ENCODE measurements at places on chromosomes 13 and 19.

DNA sequence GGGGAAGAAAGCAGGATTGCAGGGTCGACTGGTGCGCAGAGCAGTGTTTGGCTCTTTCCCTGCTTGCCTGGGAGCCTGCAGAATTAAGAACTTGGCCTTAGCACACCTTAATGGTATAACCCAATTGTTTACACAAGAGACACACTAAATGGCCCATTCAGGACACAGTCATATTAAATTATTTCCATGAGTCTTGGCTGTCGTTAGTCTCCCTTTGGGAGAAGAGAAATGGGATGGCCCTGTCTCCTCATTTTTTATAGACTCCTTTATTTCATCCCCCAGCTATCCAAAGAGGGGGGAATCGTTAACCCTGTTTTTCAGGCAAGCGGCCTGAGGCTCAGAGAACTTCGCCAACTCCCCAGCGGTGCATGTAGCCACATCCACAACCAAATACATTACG, 282.5 kb downstream of the SUCLA2 start:
- DNase-seq = no peak

GRCh38 chr13:24304620-24305019, 4.8 kb upstream of the C1QTNF9 start:
- DNase-seq = no peak

DNA sequence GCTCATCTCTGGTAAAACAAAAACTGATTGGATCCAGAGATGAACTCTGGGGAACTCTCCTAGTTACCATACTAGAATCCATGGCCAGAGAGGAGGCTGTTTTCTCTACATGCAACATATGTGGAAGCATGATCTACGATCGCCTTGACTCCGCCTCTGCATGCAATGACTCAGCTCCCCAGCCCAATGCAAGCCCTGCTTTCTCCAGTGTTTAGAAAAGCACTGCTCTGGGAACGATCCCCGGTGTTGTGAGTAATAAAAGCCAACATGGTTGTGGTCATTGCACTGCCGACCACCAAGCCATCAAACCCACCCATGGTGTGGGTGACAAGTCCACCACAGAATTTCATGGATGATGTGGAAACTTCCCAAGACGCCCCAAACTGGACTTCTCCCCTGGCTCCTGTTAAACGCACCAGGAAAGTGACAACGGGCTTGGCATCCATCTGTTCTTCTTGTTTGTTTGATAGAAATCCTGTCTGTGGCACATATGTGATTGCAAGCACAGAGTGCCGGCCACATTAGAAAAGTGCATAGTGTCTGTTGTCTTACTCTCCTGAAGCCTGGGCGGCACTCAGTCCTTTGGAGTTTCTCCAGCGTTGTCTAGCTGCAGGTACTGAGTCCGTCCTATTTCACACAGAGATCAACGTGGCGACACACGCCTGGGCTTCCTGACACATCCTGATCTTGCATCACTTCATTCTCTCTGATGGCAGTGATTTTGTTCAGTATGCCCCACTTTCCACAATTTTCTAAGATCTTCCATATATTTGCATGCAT, 36.4 kb upstream of the VSTM2B start:
- DNase-seq = no peak

GRCh38 chr13:51270623-51271415, 48.6 kb downstream of the FAM124A start:
- no peak for DNase-seq

DNA sequence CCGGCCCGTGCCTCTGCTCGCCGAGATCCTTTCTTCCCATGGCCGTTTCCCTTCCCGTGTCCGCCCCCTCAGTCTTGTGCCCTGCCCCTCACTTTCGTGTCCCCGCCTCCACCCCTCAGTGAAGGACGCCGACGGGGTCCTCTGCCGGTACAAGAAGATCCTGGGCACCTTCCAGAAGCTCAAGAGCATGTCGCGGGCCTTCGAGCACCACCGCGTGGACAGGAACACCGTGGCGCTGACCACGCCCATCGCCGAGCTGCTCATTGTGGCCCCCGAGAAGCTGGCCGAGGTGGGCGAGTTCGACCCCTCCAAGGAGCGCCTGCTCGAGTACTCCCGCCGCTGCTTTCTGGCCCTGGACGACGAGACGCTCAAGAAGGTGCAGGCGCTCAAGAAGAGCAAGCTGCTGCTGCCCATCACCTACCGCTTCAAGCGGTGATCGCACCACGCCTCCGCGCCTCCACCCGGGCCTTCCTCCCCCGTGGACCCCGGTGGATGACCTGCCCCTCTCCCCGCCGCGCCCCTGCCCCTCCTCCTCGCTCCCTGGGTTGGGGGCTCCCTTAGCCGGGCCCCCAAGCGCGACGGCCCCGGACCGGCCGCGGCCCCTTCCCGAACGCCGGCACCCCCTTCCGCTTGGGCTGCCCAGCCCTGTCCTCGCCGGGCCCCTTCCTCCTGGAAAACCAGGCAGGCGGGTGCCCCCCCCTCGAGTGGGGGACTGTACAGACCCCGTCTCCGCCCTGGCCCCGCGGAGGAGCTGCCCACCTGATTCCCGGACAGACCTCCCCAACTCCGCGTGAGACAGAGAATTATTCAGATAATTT, 2.3 kb upstream of the U2AF2 start:
- DNase-seq = no peak

GRCh38 chr19:49692147-49692506, 1.2 kb downstream of the CPT1C start:
- no peak for DNase-seq

- DNase-seq = no peak
These were observed 2.7 kb downstream of the OR10H2 start for GRCh38 chr19:15730538-15730937.

DNA sequence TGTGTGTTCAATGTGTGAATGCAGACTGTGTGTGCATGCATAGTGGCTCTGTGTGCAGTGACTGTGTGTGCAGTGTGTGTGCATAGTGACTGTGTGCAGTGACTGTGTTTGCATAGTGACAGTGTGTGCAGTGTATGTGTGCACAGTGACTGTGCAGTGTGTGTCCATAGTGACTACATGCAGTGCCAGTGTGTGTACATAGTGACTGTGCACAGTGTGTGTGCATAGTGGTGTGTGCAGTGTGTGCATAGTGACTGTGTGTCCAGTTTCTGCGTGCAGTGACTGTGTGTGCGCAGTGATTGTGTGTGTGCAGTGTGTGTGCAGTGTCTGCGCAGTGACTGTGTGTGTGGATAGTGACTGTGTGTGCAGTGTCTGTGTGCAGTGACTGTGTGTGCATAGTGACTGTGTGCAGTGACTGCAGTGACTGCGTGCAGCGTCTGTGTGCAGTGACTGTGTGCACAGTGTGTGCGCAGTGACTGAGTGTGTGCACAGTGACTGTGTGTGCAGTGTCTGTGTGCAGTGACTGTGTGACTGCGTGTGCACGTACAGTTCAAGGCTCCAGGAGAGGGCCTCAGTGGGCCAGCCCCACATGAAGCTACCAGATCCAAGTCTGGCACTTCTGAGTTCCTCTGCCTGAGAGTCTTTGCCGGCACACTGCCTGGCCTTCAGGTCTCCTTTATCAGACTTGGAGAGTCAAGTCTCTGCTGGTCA, 90.3 kb downstream of the IER2 start:
- no peak for DNase-seq

DNA sequence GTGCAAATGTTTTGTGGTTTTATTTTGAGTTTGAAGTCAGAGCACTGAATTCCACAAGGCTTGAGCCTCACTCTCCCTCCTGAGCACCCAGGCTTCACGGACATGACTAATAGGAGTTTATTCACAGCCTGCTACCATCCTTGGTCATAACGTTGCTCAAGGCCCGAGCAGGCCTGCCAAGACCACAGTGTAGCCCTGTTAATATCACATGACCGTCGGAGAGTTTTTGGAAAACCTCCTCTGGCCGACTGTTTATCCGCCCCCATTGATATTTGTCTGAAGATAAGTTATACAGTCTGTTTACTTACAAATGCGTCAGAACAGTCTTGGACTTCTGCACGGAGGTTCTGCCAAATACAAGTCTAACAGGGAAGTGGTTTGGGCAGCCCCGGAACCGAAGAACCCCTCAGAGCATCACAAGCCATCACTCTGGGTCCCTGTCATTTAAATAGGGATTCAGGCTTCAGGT, 89.9 kb downstream of the COL4A2 start:
- DNase-seq = peak; percentile 99

DNA sequence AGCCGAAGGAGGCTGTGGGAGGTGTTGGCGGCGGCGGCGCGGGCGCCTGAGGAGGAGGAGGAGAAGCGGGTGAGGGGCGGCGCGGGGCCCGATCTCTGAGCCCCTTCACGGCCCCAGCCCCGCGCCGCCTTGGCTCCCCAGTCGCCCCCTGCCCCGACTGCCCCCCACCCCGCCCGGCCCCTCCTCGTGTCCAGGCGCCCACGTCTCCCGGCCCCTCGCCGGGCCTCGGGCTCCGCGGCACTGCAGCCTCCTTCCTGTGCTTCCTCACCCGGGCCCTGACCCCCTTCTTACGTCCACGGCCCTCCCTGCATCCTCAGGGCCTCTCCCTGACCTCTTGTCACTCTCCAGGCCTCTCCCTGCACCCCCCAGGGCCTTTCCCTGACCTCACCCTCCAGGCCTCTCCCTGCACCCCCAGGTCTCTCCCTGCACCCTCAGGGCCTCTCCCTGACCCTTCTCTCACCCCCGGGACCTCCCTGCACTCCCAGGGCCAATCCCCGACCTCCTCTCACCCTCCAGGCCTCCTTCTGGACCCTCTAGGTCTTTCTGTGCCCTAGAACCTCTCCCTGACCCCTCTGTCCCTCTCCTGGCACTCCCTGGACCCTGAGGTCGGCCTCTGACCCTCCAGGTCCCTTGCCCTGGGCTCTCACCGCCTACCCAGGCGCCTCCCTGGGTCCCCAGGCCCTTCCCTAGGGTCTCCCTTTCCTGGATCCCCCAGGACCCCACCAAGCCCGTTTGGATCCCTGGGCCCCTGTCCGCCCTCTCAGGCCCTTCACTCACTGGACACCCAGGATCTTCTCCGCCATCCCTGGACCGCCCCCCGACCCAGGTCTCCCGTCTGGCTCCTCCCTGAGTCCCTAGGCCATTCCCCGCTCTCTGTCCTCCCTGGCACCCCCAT, 460 bp downstream of the KMT5C start:
- DNase-seq = peak; percentile 40

- no peak for DNase-seq
These were observed 28.9 kb downstream of the AP2S1 start for GRCh38 chr19:46821512-46822409.

DNA sequence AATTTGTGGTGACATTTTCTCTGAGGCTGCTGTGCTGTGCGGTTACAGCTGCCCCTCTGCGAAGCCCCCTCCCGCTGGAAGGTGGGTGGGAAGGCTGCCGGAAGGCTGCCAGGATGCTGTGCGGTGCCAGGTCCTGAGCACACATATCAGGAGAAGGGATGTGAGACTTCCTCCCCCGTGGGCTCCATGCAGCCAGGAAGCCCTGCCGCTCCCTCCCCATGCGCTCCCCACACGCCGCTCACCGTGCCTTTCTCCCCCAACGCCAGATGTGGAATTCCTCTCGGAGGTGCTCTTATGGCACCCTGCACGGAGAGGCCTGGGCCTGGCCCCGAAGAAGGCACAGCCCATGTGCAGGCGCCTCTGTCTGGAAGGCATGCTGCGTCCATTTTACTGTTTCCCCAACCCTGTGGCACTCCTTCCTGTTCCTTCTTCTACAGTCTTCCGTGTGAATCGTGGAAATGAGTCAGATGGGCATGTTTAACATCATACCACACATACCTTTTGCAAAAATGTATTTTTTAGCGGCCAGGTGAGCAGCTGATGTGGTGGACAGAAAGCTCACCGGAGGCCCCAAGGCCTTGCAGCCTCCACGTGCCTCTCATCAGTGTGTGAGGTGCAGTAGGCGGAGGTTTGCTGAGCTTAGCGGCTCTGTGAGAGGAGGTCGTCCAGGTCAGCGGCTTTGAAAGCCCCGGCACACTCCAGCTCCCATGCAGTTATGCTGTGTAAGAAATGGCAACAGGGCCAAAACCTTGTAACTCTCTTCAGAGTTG, 88.0 kb downstream of the ATP11A start:
- no peak for DNase-seq

DNA sequence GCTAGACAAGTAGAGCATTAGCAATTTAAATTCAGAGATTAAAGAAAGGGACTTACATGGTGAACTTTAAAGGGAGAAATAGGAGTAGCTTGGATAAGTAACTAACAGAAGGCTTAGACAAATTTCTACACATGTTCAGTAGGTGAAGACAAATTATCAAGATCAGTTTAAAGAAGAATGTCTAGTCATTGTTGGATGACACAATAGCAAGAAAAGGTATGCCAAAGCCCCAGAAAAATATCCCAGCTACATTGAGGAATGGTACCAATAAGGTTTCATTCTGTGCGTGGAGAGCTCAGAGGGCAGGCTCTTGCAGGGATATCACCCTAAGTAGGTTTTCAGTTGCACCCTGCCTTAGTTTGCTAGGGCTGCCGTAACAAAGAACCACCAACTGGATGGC, 3.5 kb upstream of the STK24 start:
- DNase-seq = no peak

DNA sequence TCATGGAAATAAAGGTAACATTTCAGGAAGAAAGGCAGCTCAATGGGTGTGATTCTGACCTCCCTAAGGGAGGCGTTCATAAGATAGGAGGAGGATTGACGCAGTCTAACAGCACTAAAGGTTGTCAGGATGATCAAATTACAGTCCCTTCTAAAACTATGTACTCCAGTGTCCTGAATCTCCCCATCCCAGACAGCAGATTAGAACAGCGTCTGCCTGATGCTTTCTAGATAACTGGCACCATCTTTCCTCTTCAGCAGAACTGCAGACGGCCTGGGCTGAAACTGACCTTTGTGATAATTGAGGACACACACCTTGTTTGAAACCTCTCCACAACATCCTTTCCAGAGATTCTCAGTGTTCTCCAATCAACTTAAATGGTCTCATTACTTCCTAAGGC, 25.5 kb upstream of the SACS start:
- DNase-seq = no peak

DNA sequence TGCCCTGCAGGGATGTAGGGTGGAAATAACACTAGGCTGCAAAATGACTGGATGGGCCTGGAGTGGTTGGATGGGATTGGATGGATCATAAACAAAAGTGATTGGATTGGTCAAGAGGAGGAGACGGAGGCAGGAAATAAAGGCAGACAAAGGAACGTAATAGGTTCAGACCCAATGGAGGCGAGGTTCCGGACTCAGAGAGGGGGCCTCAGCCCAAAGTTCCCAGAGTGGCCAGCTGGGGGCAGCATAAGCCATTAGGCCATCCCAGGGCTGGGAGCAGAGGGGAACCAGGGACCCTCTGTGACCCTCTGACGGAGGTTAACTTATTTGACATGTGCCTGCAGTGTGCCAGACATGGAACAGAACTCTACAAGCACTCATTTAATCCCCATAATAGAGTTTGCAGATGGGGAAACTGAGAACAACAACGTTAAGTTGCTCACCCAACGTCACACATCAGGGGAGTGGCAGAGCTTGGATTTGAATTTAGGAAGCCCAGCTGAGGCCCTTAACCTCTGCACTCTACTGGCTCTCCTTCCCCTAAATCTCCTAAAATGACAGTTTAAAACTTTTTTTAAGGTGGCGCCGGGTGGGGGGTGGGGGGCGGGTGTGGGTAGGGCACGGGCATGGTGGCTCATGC, 15.3 kb upstream of the MAP1S start:
- DNase-seq = peak; percentile 56

GRCh38 chr13:33119022-33119781, 103.0 kb downstream of the KL start:
- DNase-seq = no peak

- no peak for DNase-seq
These were observed 42.6 kb downstream of the KLF2 start for GRCh38 chr19:16367261-16367683.

GRCh38 chr13:48476686-48477085, 56.2 kb downstream of the RCBTB2 start:
- no peak for DNase-seq

All from ELR (cell line).